ENCODE measurements at places on chromosomes 4 and X.

GRCh38 chr4:90025248-90025647 lies 101.9 kb upstream of the CCSER1 start:
- DNase-seq, result no peak

GRCh38 chr4:121484633-121485032 lies 103.8 kb upstream of the QRFPR start:
- no peak for DNase-seq

GRCh38 chr4:85967872-85968271 lies 392.0 kb downstream of the MAPK10 start:
- DNase-seq, result no peak

DNA sequence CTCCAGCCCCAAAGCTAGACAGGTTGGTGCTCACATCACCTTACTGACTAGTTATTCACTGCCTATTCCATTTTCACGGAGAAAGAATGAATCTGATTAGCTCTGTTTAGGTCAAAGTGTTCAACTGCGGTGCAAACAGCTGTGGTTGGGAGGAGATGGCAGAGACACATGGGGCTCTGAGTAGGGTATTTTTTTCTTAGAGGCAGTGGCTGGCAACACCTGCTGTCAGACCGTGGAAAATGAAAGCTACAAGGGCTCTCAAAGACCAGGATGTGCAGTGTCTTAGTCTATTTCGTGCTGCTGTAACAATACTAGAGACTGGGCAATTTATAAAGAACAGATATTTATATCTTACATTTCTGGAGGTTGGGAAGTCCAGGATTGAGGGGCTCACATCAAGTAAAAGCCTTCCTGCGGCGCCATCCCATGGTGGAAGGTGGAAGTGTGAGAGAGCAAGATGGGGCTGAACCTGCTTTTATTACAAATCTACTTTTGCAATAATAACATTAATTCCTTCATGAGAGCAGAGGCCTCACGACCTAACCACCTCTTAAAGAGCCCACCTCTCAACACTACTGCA lies 10.6 kb downstream of the NYX start:
- DNase-seq, result no peak

DNA sequence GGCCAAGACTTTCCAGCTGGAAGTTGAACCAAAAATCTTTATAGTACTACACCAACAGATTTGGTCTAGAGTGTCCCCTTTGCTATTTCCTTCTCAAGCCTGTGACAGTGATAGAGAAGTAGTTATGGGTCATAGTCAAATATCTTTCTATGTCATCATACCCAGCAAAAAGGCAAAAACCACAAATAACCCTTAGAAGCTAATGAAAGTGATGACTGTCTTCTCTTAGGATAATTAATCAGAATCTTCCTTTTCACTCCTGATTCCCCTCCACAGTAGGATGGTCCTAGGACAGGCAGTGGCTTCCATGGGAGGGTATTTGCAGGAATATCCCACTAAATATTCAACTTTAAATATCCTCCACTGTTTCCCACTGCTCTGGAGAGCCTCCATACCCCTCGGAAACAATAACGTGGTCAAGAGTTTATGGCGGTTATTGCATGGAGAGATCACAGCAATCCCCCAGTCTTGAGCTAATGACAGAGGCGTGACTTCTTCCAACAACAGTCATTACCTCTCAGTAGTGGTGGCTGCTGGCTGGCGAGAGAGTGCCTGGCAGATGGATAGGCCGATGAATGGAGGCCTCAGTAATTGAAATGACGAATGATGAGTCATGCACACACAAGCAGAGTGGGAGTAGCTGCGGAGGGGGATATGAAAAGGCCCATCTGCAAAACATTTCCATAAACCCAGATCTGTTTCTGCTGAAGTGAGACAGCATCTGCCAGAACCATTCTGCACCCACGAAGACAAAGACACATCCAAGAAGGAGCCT lies 154.9 kb downstream of the STK32B start:
- no peak for DNase-seq

- no peak for DNase-seq
Measured at GRCh38 chrX:38220415-38221390, at the start of gene SRPX. Gene SRPX, minus strand, starts transcription at chrX:38220871. Its CDS starts 79 bp downstream, at chrX:38220792.

DNA sequence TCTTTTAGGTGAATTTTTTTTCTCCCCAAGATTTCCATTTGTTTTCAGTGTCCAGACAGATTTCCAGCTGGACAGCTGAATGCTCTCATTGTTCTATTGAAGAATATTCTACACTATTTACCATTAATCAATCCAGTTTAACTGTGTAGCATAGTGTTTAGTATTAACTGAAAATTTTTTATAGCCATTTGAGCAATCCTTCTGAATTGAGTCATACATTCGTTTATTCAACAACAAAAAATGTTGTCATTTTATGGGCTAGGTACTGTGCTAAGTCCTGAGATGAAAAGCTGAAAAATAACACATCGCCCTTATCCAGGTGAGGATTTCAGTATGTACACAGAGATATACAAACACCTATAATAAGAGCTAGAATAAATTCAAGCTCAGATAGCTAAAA lies 223.3 kb downstream of the COL25A1 start:
- DNase-seq, result no peak

DNA sequence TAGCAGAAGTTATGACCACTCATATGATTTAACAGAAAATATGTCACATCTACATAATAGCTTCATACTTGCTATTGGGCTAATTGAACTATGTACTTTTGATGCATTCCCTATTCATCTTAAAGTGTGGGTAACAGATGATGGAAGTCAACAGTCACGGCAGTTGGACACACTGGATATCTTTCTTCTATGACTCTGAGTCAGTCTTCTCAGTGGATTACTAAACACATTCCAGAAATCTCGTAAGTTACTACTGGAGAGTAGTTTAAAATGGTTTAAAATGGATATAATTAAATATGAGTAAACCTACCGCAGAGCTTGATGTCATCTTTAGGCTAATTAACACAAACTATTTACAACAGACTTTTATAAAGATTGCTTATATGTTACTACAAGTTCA lies 30.1 kb upstream of the CFAP299 start:
- no peak for DNase-seq

DNA sequence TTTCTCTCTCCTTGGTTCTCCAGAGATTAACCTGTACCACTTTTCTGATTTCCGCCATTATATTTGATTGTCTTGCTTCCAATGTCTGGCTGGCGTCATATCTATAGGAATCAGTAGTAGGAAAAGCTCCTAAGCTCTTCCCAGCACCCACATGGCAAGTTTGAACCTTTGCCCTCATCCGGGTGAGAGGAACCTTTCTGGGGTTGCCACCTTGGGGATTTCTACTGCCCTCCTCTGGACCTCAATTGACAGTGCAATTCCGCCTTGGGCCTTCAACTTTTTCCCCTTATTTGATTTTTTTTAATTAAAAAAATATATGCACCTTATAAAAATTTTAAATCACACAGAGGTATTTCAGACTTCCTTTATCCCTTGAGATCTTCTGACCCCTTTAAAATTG lies 2.0 kb upstream of the CXorf66 start:
- no peak for DNase-seq

DNA sequence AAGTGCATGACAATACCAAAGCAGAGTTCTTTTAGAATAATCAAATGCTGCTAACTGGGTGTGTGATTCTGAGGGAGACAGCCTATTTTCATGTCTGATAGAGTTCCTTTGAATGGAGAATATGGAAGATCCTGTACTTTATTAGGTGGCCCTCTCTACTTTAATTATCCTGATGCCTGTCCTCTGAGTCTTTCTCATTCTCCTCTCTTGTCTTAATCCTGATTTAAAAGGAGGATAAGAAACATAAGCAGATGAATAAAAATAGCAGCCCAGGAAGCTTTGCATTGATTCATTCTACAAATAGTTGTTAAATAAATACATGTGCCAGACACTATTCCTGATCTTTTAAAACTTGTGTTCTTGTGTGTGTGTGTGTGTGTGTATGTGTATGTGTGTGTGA lies 387.3 kb downstream of the SPRY1 start:
- DNase-seq, result no peak

- DNase-seq, result no peak
Measured at GRCh38 chr4:11626066-11626465, 197.4 kb upstream of the HS3ST1 start.

GRCh38 chr4:110904435-110905065 lies 281.7 kb upstream of the PITX2 start:
- no peak for DNase-seq

DNA sequence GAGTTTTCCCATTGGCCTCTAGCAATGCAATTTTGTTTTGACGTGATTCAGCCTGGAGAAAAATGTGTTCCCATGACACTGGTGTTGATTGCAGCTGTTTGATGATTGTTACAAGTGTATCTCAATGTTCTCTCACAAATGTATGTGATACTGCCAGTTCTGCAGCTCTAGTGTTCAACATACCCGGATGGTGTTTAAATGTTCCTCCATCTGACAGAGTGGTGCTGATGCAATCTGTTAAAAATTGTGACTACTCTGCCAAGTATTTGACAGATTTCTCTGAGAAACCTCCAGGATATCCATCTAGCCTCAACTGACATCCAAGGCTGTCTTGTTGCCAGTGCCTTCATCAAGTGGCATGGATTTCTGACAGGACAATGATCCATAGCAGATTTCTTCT lies 657.2 kb upstream of the DIAPH2 start:
- DNase-seq, result no peak

GRCh38 chr4:40978548-40978947 lies 228.8 kb downstream of the NSUN7 start:
- DNase-seq, result no peak

DNA sequence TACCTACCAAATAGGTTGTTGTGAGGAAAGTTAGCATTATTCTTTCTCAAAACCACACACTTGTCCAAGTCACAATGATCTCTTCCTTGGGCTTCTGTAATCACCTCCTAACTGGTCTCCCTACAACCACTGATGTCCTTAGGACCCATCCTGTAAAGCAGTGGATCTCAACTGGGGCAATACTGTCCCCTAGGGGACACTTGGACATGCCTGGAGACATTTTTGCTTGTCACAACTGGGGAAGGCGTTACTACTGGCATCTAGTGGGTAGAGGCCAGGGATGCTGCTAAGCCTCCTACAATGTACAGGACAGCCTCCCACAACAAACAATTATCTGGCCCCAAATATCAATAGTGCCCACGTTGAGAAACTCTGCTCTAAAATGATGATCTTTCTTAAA lies 118.7 kb upstream of the AP1S2 start:
- DNase-seq, result no peak

GRCh38 chrX:136572030-136572429 lies 40.0 kb downstream of the VGLL1 start:
- DNase-seq, result no peak

DNA sequence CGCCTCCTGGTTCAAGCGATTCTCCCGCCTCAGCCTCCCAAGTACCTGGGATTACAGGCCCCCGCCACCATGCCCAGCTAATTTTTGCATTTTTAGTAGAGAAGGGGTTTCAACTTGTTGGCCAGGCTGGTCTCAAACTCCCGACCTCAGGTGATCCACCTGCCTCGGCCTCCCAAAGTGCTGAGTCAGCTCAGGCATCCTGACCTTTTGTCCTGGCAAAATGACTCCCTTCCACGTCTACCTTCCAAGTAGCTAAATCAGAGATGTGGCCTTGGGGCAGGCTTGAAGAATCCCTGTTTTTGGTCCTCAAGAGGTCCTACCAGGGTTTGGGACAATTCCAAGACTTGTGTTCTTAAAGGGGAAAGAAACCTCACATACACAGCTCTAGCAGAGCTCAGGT lies 12.8 kb downstream of the AFAP1 start:
- no peak for DNase-seq

DNA sequence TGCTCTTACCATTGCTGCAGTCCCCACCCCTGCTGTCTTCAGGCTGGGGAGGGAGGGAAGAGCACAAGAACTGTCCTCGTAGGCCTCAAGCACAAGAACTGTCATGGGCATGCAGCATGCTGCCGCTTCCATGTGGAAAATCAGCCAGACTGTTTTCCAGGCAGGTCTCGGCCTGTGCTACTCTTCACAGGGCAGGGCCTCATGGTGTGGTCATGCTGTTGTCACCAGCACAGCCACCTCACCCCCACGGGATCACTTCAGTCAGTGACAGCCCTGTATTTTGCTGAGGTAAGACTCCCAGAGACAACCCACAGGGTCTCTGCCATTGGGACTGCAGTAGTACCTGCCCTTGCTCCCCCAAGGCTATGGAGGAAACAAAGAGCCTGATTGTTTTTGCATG lies 205.3 kb downstream of the NAP1L3 start:
- no peak for DNase-seq

DNA sequence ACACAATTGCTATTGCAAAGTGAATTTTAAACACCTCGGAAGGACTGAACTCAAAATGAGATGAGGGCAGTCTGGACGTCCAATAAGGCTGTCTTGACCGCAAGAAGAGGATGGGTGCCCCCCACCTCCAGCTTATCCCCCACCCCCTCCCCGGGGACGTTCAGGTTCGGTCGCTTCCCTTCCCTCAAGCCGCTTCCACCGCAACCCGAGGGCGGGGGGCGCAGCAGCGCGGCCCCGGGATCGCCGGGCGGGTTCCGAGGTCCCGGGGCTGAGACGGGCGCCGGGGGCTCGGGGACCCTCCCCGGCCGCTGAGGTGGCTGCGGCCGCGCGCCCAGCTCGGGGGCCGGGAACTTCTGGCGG lies 480 bp downstream of the USP46 start:
- DNase-seq, result no peak

DNA sequence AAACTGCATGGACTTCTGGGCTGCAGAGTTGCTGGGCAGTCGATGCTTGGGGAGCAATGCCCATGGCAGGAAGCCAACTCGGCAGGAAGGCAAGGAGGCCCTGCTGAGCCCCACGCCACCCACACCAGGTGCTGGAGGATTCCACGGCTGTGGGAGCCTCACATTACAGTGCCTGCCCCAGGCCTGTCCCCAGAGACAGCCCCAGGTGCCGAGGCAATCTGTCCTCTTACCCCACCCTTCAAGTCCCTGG lies 53.9 kb downstream of the HMX1 start:
- no peak for DNase-seq

- DNase-seq, result no peak
Measured at GRCh38 chr4:74291471-74291870, 16.8 kb upstream of the EPGN start.

DNA sequence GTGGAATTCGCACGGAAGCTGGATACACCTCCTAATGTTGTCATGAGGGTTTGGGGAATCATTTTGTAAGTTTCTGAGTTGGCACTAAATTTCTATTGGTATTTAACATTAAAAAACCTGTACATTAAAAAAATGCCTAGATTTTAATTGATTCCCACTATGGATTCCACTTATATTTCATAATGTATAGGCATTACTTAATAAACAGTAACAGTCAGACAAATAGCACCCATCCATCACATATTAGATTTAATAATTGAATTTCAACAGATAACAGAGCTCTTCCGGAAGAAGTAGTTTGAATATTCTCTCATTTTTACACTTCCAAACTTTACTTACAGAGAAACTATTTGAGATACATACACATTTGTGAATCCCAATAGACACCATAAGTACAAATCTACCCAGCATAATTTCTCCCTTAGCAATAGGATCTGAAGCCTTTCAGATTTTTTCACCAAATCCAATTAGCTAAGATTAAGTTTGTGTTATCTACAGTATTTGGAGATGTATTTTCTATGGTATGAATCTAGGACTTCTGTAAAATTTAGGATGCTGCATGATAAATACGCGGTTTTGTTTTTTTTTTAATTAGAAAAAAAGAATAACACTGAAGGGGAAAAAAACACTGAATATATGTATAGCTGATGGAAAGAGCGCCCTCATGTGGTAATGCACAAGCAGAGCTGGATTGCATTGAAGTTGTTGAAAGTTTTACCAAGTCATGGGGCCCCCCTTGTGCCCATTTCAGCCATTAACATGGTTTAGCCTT lies 12.2 kb upstream of the ODAM start:
- DNase-seq, result no peak
